ENCODE measurements at places on chromosomes 5 and 9.

- no peak for DNase-seq
Measured at GRCh38 chr9:98884849-98885248, 58.9 kb upstream of the COL15A1 start.

- DNase-seq = no peak
Measured at GRCh38 chr5:16482891-16483290, 17.3 kb upstream of the ZNF622 start.

DNA sequence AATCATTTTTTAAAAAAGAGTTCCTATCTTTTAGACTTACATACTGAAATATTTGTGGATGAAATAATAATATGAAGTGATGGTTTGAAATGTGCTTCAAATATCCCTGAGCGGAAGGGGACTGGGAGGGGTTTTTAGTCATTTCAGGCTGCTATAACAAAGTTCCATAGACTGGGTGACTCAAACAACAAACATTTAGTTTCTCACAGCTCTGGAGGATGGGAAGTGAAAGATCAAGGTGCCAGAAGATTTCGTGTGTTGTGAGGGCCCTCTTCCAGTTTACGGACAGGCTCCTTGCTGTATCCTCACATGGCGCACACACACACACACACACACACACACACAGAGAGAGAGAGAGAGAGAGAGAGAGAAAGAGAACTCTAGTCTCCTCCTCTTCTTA, 27.1 kb upstream of the TEX10 start:
- DNase-seq = no peak

GRCh38 chr5:74633695-74634094, 6.8 kb downstream of the ENC1 start:
- no peak for DNase-seq

GRCh38 chr5:176906796-176907195, 7.7 kb upstream of the HK3 start:
- DNase-seq = no peak

DNA sequence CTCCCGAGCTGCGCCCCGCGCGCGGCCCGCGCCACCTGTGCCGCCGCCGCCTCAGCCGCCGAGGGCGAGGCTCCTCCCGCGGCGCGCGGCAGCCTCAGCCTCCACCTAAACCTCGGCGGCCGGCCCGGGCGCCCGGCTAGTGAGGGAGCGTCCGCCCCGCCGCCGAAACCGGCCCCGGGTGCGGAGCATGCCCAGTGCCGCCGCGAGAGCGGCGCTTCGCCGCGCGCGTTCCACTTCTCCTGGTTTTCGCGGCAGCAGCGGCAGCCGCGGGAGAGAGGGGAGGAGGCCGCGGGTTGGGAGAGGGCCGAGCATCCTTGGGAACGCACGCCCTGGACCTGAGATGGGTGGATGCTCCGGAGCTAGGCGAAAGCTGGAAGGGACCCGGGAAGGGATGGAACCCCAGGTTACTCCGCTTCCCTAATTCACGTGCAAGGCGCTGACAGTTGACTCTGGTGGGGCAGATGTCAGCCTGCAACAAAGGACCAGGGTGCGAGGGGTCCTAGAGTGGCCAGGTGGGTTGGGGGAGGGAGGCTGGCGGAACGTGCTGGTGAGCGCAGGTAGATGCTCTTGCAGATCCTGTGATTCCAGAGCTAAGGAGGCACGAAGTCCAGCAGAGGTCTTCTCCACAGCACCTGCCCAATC, at the start of gene CTNND2:
TSS of gene CTNND2 (minus strand) at position 182 of the 642 bp plus-strand sequence. CDS start 593 bp downstream, outside the sequence.
- DNase-seq = peak; percentile 63

DNA sequence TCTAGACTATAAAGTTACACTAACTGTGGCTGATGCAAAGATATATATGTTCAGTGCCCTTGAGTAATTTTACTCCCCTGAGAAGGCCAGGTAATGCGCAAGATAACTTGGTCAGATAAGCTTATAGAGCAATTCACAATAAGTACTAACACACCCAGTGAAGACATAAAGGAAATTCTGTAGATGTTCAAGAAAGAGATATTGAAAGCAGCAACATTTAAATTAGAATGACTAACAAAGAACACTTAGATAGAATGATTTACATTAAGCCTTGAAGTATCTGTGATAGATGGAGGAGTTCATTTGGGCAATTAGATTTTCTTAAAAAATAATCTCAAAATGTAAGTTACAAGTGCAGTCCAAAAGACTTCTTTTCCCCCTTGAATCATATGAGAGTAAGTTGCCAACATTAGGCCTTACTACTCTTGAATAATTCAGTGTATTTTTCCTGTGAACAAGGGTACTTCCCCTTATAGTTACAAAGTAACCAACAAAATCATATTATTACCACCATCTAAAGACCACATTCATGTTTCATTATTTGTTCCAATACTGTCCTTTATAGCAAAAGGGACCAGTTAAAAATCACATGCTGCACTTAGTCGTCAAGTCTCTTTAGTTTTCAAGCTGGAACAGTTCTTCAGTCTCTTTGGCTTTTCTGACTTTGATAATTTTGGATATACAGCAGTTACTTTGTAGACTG, 44.4 kb upstream of the ELOVL7 start:
- no peak for DNase-seq

- DNase-seq = no peak
Measured at GRCh38 chr9:124776618-124776953, 347 bp upstream of the OLFML2A start.

DNA sequence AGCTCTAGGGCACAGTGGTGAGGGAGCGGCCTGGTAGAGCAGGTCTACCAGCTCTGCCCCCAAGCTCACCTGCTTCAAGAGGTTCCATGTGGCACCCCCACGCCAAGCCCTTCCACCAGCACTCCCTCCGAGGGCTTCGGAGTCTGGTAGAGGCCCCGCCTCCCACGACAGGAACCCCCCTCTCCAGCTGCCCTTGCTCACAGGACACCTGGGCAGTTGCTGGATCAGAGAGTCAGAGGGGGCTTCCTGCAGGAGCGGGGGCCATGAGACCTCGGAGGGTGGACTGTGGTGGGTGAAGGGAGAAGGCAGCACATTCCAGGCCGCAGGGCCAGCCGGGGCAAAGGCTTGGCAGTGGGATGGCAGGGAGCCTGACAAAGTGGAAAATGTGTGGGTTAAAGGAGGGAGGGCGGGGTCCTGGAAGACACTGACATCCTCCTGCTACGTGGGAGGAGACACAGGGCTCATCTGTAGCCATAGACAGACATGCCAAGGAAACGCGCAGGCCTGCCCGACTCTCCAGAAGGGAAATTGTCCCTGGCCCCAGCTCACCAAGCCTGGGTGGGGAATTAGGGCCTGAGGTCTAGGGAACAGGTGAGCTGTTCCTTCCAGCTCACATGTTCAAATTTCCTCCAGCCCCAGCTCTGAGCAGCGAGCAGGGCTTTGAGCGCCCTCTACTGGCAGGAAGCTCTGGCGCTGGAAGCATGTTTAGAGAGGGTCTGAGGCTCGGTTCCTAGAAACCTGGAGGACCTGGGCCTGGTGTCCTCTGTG, 74.2 kb downstream of the NTNG2 start:
- DNase-seq = peak; percentile 85

- DNase-seq = no peak
Measured at GRCh38 chr5:22102823-22103359, 750.3 kb downstream of the CDH12 start.
